HT-29 (cell line): ENCODE measurements at places on chromosomes 7 and 10. TPM values are rescaled to one million over a fixed set of nuclear protein-coding genes. Genes with fewer than 3 reads are reported as not detected.

DNA sequence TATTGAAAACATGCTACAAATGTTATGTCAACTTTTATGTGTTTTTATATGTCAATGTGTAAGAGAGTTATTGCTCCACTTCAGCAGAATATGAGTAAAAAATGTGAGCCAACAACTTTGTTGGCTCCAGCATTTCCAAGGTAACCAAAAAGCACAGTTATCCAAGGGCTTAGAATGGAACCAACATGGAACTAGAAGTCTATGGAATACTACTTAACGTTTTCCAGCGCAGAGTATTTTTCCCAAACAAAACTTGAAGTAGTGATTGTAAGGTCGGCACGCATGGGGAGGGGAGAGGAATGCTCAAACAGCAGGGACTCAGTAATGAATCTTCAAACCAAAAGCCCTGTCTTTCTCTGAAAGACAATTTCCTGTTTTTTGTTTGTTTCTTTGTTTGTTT lies 45.0 kb upstream of the TSPAN13 start:
- DNase-seq: no peak

- DNase-seq: no peak
These were observed 73.6 kb downstream of the RELN start for GRCh38 chr7:103915680-103916357.

GRCh38 chr7:100720279-100720670 lies at the start of gene EPO:
Gene EPO (plus strand): TSS chr7:100720468. CDS start chr7:100720981, 513 bp downstream.
- DNase-seq: no peak

GRCh38 chr7:143299840-143300239 lies 11.7 kb downstream of the CASP2 start:
- DNase-seq: peak; percentile 72

DNA sequence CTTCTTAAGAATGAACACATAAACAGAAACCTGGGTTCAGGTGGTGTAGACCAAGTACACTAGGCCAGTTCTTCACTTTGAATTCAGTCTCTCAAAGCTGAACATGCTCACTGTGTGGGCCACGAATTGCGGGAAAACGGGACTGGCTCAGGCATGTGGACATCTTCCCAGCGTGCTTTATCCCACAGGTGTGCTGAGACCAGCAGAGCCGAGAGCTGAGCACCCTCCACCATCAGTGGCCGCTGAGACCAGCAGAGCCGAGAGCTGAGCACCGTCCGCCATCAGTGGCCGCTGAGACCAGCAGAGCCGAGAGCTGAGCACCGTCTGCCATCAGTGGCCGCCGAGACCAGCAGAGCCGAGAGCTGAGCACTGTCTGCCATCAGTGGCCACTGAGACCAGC lies 265.4 kb downstream of the DNAJB6 start:
- DNase-seq: no peak

ARF5 gene
- 349 and 366 TPM in 2 replicates for total RNA-seq
